Placental epithelial cell (primary cell): ENCODE measurements at places on chromosomes 11 and 22. TPM values are rescaled to one million over a fixed set of nuclear protein-coding genes. Genes with fewer than 3 reads are reported as not detected.

Gene SLC22A9
- total RNA-seq: not detected in 2 replicates

Gene NLRX1
- 20.0 and 32.3 TPM in 2 replicates for total RNA-seq

Gene NRXN2
- 0.79 and 0.87 TPM in 2 replicates for total RNA-seq

Gene PPP6R2
- 64.7 and 65.6 TPM in 2 replicates for total RNA-seq
